ENCODE measurements at places on chromosomes 7 and 10.

GRCh38 chr7:33905389-33906032, at the start of gene BMPER:
Gene BMPER (plus strand): TSS chr7:33905539. CDS start chr7:33905614, 75 bp downstream.
- DNase-seq = no peak

DNA sequence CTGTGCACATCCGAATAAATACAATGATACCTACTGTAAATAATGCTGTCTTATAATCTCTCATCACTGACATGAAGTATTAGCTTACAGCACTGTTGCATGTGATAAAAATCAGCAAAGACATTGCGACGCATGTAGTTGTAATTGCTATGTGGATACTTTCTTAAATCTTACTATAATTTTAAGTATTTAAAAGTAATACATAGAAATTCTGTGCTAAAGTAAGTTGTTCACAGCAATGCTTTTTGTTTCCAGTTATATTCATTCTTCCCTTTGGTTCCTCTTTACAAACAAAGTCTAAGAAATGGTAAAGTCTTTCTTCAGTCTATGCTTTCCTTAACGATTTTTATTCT, 113.7 kb upstream of the DGKB start:
- DNase-seq = no peak

DNA sequence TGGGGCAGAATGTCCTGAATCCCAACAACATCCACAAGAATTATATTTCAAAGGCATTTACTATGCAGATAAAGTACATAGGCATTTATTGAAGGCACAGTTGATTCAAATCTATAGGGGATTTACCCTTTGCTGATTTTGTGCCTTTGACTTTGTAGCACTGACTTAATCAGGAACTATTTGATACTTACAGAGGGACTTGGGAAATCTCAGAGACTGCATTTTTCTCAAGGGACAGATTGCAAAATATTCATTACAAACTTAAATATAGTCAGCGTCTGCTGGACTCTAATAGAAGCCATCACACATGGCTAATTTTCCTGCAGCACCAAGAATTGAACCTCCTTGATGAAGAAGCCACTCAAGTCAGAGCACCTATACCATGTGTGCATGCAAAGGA, 44.9 kb downstream of the FAS start:
- DNase-seq = no peak

DNA sequence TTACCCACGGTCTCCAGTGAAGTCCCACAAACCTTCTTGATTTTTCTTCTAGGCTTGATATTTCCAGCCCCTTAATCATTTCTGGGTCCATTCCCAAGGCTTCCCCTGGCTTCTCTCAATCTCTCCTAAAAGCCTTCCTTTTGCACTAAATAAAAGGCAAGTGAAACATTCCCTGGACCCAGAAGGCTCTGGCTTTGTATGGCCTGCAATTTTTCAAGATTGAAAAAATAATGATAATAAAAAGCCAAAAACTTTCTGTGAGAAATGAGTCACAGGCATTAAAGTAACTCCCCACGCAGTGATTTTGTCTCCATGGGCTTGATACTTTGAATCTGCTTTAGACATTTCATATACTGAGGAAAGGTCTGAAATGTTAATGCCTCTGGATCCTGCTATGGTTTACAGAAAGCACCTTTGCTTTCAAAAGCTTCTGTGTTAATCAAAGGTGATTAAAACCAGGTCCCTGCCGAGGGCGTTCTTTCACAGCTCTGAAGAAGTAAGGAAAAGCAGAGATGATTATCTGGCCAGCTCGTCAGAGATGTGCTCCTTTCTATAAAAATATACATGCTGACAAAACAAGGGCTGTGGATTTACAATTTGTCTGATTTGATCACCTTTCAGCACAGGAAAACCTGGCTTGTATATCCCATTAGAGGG, 118.9 kb upstream of the TMEM72 start:
- no peak for DNase-seq

DNA sequence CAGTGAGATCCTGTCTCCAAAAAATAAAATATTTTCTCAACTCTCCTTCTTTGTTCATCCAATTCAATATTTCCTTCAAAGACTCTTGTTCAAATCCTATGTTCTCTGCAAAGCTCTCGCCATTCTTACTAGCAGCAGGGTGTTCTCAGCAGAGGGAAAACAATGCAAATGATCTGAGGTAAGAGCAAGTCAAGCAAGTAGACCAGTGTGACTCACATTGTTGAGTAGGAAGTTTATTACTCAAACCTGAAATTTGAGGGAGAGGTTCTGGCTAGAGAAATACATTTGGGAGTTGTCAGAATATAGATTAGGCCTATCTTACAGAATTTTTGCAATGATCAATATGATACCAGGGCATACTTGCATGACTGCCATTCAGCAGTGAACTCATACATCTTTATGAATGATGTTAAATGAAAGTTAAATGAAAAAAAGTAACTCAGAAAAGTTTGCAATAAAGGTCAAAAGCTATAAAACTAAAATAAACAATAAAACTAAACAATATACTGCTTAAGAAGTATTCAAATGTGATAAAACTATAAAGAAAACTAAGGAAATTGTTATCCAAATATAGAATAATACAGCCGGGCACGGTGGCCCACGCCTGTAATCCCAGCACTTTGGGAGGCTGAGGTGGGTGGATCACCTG, 5.8 kb downstream of the IDE start:
- DNase-seq = no peak

DNA sequence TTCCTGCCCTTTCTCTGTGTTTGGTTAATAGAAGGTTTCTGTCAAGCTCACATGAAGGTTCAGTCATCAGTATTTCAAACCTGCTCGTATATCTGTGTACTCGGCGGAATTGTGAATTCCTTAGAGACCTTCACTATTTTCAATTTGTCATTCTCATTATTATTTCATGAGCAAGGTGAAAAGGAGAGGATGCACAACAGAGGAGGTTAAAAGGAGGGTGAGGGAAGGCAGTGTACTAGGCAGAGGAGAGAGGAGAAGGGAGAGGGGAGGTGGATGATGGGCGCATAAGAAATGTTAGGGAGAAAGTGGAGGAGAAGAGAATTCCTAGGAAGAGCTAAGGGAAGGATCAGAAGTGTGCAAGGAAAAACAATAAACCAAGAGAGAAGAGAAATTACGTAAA, 185.0 kb upstream of the COBL start:
- no peak for DNase-seq

DNA sequence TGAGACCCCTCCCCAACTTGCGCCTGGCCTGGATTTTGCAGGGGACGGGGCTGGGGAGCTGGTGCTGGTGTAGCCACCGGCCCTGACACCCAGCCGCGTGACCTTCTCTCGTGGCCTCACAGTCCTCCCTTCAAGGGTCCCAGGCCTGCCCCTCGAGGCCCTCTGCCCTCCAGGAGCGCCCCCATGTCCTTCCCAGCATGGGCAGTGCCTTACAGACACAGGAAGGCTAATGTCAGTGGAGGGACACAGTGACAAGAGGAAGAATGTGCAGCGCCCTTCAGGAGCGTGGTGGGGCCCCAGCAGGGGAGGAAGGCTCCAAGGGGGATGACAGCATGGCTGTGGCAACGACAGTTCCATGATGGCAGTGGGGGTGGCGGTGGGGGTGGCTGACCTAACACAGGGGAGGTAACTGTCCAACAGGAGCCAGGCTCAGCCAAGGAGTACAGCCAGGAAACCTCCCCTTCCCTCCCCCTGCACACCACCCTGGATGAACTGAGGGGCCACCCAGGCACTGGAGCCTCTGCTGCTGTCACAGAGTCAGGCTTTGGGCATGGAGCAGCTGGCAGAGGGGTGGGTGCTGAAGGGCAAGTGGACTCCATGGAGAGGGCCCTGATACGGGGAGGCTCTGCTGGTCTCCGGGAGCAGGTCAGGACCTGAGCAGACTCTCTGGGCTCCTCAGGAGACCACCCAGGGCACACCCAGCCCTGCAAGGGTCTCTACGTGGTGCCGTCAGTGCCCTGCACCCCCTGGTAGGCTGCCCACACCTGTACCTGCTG, 76.0 kb upstream of the RET start:
- no peak for DNase-seq

DNA sequence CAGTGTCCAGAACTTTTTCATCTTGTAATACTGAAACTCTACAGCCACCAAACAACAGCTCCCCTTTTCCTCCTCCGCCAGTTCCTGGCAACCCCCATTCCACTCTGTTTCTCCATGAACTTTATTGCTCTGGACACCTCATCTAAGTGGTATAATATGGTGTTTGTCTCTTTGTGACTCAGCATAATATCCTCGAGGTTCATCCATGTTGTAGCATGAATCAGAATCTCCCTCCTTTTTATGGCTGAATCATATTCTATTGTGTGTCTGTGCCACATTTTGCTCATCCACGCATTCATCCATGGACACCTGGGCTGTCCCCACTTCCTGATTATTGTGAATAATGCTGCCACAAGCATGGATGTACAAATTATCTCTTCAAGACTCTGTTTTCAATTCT, 124.4 kb upstream of the FGFR2 start:
- no peak for DNase-seq

DNA sequence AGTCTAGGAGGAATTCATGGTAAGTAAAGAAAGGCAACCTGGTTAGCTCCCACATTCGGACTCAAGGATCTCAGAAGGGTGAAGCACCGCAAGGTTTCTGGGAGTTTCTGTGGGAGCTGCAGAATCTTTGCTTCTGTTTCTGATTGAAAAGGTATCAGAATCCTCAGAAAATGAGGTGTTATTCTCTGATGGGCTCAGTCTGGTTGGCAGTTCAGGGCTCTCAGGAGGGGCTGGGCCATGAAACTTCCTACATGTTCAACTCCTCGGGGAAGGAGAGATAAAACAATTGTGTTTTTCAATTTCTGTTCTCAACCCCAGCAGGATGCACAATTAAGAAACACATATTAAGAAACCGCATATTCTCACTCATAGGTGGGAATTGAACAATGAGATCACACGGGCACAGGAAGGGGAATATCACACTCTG, 9.1 kb downstream of the OR2A7 start:
- DNase-seq = no peak

- no peak for DNase-seq
Measured at GRCh38 chr7:28474640-28475039, 62.3 kb downstream of the CREB5 start.

GRCh38 chr7:100127866-100128636, 1.3 kb downstream of the MBLAC1 start:
- DNase-seq = no peak

GRCh38 chr7:32259931-32260596, 189.9 kb upstream of the PDE1C start:
- no peak for DNase-seq

- DNase-seq = no peak
Measured at GRCh38 chr7:12386313-12386740, 17.3 kb downstream of the VWDE start.

GRCh38 chr7:117472335-117472734, 7.5 kb upstream of the CFTR start:
- DNase-seq = no peak

DNA sequence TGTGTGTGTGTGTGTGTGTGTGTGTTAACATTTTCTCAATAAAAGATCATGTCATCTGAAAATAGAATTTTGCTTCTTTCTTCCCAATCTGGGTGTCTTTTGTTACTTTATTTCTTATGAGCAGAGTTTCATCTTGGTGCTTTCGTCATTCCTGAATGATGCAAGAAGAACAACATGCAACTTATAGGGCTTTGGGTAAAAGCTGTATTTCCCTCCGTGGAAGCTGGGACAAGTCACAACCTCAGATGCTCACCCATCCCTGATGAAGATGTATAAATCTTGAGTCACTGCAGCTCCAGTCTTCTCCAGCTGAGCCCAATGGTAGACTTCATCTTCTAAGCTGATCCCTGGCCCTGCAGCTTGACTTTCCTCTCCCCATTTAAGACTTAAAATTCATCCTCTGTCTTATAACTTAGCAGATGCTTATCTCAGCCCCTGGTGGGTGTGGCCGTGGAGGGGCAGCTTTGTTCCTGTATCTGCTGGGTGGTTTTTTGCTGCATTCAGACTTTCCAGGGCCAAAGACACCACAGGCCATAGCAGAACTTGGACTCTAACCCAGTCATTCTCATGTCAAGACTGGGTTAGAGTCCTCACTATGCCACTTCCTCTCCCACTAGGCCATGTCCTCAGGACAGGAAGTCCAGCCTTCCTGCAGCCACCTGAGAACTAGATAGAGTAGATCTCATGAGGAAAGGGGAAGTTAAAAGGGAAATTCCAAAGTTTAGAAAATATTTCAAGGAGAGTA, 356.4 kb downstream of the TNS3 start:
- DNase-seq = no peak

GRCh38 chr7:114937446-114937845, 15.6 kb downstream of the MDFIC start:
- no peak for DNase-seq

DNA sequence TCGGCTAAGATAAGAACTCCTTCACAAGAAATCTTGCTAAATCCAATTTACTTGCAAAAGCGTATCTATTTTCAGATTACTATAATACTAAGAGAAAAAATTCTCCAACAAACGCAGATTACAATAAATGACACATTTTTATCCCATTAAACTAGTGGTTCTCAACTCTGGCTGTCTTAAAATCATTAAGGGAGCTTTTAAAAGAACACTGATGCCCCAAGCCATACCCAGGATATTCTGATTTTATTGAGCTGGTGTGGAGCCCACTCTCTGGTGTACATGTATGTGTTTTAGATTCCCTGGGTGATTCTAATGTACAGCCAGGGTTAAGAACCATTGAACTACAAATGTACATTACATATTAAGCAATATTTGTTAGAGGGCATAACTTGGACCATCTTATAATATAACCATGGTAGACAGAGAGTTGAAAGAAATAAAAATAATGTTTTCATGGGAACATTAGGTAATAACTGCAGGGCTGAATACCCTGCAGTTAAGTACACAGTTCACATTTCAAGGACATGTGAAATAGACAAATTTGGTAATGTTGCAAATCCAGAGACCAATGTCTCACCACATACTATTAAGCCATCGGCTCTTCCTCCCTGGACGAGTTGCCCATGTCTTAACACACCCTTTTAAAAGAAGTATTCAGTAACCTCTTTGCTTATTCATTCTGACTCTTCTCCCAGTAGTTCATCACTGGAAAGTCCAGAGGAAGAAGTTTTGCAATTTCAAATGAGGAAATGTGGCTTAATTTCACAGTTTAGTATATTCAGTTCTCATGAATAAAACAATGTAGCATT, 6.2 kb downstream of the GSAP start:
- DNase-seq = no peak

DNA sequence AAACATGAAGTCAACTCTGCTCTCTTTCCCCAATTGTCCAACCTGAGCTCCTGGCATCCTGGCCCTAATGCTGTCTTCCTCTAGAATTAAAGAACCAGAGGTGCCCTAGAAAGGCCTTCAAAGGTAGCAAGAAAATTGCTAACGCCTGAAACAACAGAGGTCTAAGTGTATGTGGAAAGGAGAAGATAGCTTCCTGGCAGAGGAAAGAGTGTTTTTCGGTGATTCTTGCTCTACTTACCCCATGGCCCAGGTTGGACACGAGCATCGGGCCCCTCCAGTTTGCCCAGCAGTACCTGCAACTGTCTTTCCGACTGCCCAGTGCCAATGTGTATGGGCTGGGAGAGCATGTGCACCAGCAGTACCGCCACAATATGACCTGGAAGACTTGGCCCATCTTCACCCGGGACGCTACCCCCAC, 22.2 kb downstream of the MGAM2 start:
- DNase-seq = no peak

DNA sequence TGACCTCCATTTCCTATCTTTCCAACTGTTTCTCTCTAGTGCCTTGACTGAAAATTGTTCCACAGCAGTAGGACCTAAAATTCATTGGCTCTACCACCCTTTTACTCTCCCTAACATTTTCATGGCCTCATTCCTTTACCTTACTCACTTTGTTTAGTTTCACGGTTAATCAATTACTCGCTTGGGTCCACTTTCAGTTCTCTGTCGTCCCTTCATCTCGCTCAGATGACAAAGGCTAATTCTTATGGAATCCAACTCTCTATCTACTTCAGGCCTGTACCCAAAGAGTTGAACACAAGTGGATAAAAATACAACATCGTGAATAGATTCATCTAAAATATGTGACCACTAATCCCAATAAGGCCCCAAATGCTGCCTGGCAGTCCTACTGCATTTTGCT, 85.9 kb upstream of the ADO start:
- no peak for DNase-seq
